ENCODE measurements at places on chromosomes 1 and 21.

DNA sequence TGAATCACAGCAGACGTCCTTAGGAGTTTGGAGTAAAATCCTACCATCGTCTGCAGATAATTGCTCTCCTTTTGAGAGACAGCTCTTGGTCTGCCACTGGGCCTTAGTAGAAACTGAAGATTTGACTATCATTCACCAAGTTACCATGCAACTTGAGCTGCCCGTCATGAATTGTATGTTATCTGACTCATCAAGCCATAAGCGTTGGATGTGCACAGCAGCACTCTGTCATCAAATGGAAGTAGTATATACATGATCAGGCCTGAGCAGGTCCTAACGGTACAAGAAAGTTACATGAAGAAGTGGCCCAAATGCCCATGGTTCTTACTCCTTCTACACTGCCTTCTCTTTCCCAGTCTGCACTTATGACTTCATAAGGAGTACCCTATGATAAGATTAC, 317.8 kb downstream of the GPATCH2 start:
- no peak for DNase-seq

DNA sequence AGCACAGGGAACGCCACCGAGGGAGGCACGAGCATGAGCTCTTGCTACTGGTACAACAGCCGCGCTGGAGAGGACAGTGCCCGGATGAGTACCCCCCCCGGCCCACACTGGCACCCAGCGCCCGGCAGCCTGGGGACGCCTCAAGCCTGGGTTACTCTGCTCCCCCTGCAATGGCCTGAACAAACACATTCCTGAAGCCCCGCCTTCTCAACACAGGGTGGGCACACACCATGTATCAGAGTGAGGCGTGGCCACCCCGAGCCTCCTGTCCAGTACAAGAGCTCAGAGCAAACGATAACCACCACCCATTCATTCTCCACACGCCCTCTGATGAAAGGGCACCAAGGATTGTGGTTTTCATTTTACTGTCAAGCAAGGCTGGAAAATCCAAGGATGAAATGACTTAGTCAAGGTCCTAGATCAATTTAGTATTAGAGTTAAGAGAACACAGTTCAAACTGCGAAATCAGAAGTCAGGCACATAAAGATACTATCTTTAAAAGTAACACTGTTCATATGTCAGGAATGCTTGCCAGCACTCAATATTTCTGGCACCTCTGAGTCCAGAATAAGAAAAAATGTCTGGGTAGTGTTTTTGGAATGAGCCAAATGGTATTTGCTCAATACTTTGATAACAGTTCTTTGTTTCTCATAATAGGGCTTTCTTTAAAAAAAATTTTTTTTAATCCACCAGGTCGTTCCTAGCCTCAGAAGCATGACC, 22.0 kb downstream of the UBE2G2 start:
- DNase-seq: no peak

DNA sequence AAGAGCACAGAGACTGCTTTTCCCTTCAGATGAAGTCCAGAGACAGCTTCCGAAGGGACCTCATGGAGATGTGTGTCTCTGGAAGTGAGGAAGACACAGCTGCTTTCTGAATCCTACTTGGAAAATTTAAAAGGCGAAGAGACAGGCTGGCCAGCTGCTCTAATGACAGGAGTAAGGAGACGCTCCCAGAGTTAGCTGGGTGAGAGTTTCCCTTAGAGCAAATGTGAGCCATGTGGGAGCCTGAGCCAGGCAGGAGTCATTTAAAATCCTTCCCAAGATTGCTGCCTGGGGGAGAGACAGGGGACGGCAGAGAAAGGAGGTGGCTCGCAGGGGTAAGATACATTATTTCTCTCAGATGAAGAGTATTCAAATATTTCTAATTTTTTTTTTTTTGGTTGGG, 53.1 kb downstream of the ZNF326 start:
- DNase-seq: no peak

GRCh38 chr1:77504986-77505385, 177.5 kb downstream of the ZZZ3 start:
- no peak for DNase-seq
